Suppressor macrophage treated with lipopolysaccharide for 1 hour (primary cell): ENCODE measurements at places on chromosomes 6 and 20.

- peak; percentile 30 for DNase-seq
Measured at GRCh38 chr20:37377346-37378081, 31.6 kb downstream of the SRC start.

DNA sequence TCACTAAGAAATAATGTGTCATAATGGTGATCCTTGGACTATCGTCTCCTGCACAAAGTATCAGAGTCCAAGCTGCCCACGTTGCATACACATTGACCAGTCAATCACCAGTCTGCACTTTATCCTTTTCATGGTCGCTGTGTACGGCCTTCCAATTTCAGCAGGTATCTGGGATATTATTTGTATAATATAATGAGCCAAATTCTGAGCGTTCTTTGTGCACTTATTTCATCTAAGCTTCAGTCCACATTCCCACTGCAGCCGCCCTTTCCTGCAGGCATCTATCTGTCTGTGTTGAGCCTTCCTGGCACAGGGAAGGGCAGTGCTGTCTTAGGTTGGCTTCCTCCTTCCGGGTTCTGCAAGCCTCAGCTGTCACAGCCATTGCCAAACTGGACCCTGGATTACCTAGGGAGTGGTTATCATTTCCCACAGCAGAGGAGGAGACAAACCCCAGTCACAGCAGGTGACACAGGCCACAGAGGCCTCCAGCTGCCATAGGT, 174.3 kb downstream of the TTLL2 start:
- DNase-seq = no peak

- DNase-seq = no peak
Measured at GRCh38 chr20:52231230-52231746, 39.7 kb upstream of the ZFP64 start.

- DNase-seq = no peak
Measured at GRCh38 chr6:11734861-11735613, 43.6 kb downstream of the ADTRP start.

GRCh38 chr6:52540286-52540902, 36.5 kb downstream of the TRAM2 start:
- no peak for DNase-seq

- no peak for DNase-seq
Measured at GRCh38 chr6:142671791-142672190, 273.2 kb downstream of the HIVEP2 start.

GRCh38 chr6:66210964-66211363, 503.9 kb upstream of the EYS start:
- no peak for DNase-seq

DNA sequence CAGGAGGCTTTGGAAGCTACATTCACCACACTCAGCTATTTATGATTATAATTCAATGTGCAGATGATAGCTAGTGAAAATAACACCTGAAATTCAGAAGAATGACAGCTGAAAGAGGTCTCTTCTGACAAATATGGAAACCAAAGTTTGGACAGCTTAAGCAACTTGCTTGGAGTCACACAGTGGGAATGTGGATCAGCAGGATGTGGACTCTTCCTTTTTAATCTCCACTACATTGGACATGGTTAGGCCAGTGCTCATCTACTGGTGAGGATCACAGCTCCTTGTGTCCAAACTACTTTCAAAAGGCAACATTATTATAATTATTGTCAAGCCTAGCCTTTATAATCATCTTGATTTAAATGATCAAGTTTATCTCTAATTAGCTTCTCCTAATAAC, 10.4 kb downstream of the TRAPPC3L start:
- no peak for DNase-seq

DNA sequence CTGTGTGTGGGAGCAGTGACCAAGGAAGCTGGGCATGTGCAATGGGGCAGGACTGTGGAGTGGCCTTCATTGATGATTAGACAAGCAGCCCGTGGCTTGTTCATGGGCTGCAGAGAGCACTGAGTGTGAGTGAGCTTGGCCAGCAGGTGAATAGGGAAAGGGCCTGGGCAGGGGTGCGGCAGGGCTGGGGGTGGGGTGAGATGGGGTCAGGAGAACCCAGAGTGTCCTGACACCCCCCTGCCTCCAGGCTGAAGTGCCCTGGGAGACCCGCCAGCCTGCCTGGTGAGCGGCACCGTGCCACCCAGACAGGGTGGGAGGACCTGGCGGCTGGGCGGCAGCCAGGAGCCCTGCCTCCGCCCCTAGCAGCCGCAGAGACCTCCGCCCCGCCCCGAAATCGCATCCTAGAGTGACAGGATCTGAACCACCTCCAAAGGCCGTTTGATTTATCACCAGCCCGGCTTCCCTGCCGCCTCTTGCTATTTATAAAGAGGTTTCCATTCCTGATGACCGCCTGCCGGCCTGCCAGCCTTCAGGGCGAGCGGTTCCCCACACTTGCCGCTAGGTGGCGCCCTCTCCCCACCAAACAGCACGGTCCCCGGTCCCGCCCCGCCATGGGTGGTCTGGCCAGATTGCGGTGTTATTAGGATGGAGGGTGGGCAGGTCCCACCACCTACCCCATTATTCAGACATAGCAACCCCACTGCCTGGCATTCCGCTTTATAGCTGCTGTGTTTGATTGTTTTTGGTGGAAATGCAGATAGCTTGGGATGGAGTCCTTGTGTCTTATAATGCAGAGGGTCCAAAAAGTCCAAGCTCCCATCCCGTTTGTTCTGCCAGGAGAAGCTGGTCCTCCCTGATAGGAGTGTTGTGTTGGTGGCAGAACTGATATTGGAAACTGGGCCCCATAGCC, 3.5 kb downstream of the MYLK2 start:
- peak; percentile 75 for DNase-seq

GRCh38 chr6:28206928-28207509, 18.1 kb upstream of the ZSCAN9 start:
- peak; percentile 71 for DNase-seq

- DNase-seq = no peak
Measured at GRCh38 chr6:158758451-158758860, 60.7 kb downstream of the EZR start.

DNA sequence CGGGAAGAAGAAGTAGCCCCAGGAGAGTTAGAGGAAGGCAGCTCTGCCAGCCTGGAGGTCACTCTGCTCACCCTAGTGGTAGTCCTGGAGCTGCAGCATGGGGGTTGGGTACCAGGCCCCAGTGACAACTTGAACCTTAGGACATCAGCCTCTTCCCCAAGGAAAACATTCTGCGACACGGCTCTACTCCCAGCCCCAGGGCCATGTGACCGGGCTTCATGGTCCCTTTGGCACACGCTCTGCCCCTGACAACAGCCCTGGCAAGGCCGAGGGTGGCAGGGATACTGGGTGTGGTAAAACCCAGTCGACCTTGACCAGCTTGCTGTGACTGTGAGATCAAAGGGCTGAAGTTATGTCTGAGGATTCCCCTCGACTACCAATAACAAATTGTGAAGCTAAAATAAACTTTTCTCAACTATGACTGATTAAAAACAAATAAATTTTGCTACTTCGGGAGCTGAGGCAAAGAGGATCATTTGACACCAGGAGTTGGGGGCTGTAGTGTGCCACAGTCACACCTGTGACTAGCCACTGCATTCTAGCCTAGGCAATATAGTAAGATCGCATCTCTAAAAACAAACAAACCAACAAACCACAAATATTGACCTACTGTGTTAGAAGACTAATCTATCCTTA, 24.4 kb upstream of the ARID1B start:
- DNase-seq = peak; percentile 37

DNA sequence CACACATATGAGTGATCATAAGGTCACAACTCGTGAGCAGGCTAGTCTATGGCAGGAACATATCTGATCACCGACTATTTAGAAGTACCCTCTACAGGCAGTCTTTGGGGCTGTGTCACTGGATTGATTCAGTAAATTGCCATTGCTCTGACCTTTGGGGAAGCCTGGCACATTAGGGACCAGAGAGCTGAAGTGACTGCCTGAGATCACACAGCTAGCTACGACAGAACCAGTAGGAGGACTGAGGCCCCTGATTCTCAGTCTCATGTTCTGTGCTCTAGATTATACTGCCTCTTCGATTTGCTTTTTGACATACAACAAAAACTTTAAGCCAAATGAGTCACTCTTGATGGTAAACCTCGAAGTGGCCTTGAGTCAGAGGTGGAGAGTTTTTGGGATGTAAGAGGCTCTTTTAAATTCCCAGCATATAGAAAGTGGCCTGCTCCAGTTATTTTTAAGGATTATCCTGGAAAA, 247.5 kb upstream of the SUPT3H start:
- DNase-seq = peak; percentile 54

DNA sequence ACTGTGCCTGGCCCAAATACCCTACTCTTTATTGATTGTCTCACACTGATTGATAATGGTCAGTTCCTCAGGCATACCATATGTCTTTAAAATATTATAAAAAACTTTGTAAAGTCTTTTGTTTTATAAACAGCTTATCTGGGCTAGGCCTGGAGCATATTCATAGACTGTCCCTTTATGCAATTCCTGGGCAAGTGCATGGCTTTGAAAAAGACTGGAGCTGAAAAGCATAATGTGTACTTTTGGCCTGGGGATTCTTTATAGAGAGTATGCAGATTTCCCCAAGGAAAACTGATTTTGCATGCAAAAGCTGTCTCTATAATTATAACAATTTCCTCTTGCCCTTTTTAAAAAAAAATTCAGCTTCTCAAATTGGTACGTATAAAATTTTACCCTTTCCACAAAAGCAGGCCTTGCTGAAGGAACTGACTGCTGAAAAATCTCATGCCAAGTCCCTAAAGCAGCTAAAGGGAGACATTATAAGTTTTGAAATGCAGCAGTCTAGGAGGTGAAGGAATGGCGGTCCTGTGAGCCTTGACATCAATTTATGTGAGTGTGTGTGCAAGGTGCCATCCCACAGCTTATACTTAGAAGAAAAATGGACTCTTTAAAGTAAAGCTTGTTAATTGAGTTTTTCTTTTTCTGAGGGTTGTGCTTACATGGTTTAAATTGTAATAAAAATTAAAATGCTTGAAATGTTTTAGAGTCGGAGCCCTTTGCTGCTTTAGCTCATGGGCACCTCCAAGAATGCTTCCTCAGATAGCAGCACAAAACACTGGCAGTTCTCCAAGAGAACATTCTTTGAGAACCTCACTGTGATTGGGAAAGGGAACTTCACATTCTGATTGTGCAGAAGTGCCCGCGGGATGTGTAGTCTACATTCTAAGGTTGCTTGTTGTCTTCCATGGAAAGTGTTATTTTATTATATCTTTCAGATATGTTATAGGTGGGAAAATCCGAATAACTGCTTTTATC, 43.9 kb downstream of the PLCB4 start:
- DNase-seq = no peak

GRCh38 chr6:22952097-22952496, 382.7 kb downstream of the HDGFL1 start:
- no peak for DNase-seq

GRCh38 chr6:13496513-13497190, 9.3 kb upstream of the GFOD1 start:
- DNase-seq = peak; percentile 42

DNA sequence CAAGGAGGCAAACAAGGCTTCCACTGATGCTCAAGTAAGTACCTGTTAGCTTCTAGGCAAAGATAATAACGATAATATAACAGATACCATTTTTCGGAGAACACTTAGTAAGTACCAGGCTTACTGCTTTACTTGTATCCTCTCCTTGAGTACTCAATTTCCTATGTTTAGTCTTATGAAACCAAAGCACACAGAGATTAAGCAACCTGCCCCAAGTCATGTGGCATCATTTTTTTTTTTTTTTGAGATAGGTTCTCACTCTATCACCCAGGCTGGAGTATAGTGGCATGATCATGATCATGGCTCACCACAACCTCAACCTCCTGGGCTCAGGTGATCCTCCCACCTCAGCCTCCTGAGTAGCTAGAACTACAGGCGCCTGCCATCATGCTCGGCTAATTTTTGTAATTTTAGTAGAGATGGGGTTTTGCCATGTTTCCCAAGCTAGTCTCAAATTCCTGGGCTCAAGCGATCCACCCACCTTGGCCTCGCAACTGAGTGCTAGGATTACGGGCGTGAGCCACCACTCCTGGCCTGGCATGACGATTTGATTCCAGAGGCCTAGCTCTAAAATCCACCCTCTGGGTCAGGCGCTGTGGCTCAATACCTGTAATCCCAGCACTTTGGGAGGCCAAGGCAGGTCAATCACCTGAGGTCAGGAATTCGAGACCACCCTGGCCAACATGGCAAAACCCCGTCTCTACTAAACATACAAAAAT, 14.0 kb downstream of the SPAG4 start:
- no peak for DNase-seq

- no peak for DNase-seq
Measured at GRCh38 chr6:32906539-32906938, 34.3 kb downstream of the HLA-DMB start.

GRCh38 chr6:13561624-13562267, 12.7 kb upstream of the SIRT5 start:
- peak; percentile 50 for DNase-seq

DNA sequence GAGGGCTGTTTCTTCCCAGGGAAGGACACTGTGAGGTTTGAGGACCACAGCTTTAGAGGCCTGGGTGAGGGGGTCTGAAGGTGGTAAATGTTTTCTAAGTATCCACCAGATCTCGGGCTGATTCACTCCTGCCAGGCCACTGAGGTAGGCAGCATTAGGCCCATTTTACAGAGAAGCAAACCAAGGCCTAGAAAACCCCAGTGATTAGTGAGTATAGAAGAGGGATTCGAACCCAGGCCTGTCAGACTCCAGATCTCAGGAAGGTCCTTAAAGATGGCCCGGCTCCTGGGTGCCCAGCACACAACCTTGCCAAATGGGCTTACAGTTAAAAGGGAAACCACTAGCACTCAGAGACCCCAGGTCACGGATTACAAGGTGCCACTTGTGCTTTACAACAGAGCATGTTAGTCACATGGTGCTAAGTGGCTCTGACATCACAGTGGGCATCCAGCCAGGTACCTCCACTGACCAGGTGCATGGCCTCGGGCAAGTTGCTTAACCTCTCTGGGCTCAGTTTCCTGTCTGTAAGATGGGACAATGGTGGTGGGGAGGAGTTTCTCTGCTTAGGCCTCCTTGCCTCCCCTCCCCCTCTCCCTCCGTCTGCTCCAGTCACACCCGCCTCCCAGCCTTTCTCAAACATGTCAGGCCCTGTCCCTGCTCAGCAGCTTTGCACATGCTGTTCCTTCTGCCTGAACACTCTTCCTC, 18.8 kb upstream of the SIRPA start:
- no peak for DNase-seq

GRCh38 chr6:1997702-1998101, 247.7 kb downstream of the GMDS start:
- DNase-seq = no peak

DNA sequence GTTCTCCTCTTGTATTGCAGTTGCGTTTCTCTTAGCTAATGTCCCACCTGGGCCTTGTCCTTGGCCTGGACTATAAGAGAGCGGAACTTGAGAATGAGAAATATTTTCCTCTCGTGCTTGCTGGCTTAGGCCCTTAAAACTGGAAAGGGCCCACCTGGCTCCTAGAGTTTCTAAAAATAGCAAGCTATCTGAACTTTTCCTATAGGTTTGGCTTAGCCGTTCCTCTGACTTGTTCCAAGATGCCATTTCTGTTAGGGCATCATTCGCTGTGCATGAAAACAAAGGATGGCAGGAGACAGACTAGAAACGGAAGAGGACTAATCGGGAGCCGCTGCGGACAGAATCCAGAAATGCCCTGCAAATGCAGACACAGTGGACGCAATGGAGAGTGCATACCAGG, 4.5 kb downstream of the RIPOR3 start:
- DNase-seq = no peak

GRCh38 chr6:82260997-82261732, 13.6 kb upstream of the IBTK start:
- peak; percentile 59 for DNase-seq

GRCh38 chr6:113697632-113698410, 159.3 kb upstream of the MARCKS start:
- DNase-seq = peak; percentile 80
